ENCODE measurements at places on chromosomes 3 and 15. TPM values are rescaled to one million over a fixed set of nuclear protein-coding genes. Genes with fewer than 3 reads are reported as not detected.

- DNase-seq, result no peak
These were observed 84.3 kb downstream of the TNIK start for GRCh38 chr3:171375666-171376595.

GRCh38 chr15:85382942-85383341, 2.5 kb downstream of the AKAP13 start:
- no peak for DNase-seq

GRCh38 chr3:158488670-158489069, 82.3 kb upstream of the MLF1 start:
- no peak for DNase-seq

GRCh38 chr15:62472616-62473299, 307.7 kb upstream of the C2CD4B start:
- DNase-seq, result no peak

- no peak for DNase-seq
These were observed 269.9 kb upstream of the UBE2E2 start for GRCh38 chr3:22933051-22933840.

UBE2E1 gene
- 93.7 TPM for total RNA-seq

PLA2G4D gene
- not detected for total RNA-seq

ALDH1A3 gene
- 194 TPM for total RNA-seq

MEGF11 gene
- not detected for total RNA-seq

BUB1B gene
- total RNA-seq, result 0.39 TPM

CCDC9B gene
- total RNA-seq, result 10.6 TPM

MST1 gene
- total RNA-seq, result 5.7 TPM
